B cell (primary cell): ENCODE measurements at places on chromosomes 5 and 9.

- peak overlapping the region; percentile 66 for H3K4me3 ChIP-seq
- H3K27ac ChIP-seq, result no peak overlapping the region
- peaks cover 22% of the 10 kb centered on the region for H3K4me1 ChIP-seq
- no peak for DNase-seq
- no peaks in the 10 kb centered on the region for H3K27me3 ChIP-seq
These were observed 13.6 kb downstream of the LCN10 start for GRCh38 chr9:136729144-136729543.

GRCh38 chr5:59709346-59709821, 184.1 kb downstream of the PDE4D start:
- H3K4me1 ChIP-seq, result no peaks in the 10 kb centered on the region
- no peak for DNase-seq
- H3K4me3 ChIP-seq, result no peak overlapping the region
- H3K27ac ChIP-seq, result no peak overlapping the region
- no peaks in the 10 kb centered on the region for H3K27me3 ChIP-seq
- H3K36me3 ChIP-seq, result no peaks in the 10 kb centered on the region

DNA sequence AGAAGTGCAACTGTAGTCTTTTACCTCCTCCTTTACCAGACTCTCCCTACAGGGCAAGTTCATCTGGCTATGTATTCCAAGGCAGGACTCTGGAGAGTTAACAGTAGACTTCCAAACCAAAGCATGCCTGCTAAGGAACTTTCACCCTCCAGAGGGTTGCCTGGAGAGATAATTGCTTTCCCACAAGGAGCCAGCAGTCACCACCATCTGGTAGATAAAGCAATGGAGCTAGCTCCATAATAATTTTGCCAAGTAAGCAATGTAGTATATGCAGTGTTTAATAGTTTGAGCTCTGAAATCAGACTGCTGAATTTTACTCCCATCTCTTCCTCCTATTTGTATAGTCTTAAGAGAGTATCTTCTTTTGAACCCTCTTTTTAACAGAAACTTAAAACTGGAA, 566.8 kb upstream of the PTGER4 start:
- no peak overlapping the region for H3K4me3 ChIP-seq
- no peak overlapping the region for H3K27ac ChIP-seq
- H3K4me1 ChIP-seq, result no peaks in the 10 kb centered on the region

- no peak for DNase-seq
These were observed 62.6 kb downstream of the IL31RA start for GRCh38 chr5:55913466-55914413.

DNA sequence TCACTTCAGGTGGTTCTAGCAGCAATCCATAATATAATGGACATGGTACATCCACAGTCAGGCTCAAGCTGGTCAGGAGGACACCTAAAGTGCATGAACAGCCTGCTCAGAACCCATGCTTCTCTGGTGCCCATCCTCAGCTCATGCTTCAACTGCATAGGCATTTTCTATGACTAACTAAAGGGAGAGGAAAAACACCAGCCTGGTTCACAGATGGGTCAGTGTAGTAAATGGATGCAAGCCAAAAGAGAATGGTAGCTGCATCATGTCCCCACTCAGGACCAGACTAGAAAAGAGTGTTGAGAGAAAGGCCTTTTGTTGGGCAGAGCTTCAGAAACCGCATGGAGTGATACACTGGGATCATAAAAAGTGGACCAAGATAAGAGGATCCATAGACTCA, 556.6 kb downstream of the TLE1 start:
- DNase-seq, result no peak
- no peaks in the 10 kb centered on the region for H3K4me1 ChIP-seq
- no peaks in the 10 kb centered on the region for H3K27me3 ChIP-seq
- no peak overlapping the region for H3K4me3 ChIP-seq

DNA sequence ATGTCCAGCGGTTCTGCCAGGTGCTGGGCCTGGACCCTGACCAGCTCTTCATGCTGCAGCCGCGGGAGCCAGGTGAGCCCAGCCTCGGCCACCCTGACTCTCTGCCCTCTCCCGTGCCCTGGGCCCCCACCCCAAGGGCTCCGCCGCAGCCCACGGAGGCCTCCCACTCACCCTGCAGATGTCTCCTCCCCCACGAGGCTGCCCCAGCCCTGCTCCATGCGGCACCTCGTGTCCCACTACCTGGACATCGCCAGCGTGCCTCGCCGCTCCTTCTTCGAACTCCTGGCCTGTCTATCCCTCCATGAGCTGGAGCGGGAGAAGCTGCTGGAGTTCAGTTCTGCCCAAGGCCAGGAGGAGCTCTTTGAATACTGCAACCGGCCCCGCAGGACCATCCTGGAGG, 7.4 kb downstream of the RNF208 start:
- no peaks in the 10 kb centered on the region for H3K27me3 ChIP-seq
- no peak overlapping the region for H3K27ac ChIP-seq
- no peaks in the 10 kb centered on the region for H3K4me1 ChIP-seq
- H3K36me3 ChIP-seq, result no peaks in the 10 kb centered on the region
- H3K4me3 ChIP-seq, result no peak overlapping the region
- DNase-seq, result no peak

GRCh38 chr5:131795879-131796792, 681 bp downstream of the FNIP1 start:
- peak overlapping the region; percentile 82 for H3K27ac ChIP-seq
- no peaks in the 10 kb centered on the region for H3K27me3 ChIP-seq
- H3K4me3 ChIP-seq, result peak overlapping the region; percentile 82
- DNase-seq, result no peak
- no peaks in the 10 kb centered on the region for H3K36me3 ChIP-seq

- DNase-seq, result no peak
- H3K4me3 ChIP-seq, result no peak overlapping the region
- H3K36me3 ChIP-seq, result no peaks in the 10 kb centered on the region
- no peaks in the 10 kb centered on the region for H3K4me1 ChIP-seq
These were observed 56.3 kb upstream of the DIRAS2 start for GRCh38 chr9:90698871-90699440.

DNA sequence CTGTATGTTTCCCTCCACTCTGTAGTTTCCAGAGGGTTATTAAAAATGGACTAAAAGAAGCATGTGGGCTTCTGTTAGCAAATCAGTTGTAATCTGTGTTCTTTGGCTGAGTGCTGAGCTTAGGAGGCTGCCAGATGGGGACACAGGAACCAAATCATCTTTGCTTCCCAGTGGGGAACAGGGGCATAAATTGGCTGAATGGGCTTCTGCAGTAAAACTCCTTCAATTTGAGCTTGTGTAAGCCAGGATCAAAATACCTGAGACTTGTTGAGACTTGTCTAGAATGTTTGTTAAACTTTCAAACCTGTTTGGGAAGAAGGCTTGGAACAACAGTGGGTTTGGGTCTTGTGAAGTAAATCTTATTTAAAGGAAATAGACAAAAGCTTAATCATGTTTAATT, 32.2 kb upstream of the TNFAIP8 start:
- no peaks in the 10 kb centered on the region for H3K27me3 ChIP-seq
- DNase-seq, result no peak
- no peak overlapping the region for H3K27ac ChIP-seq
- H3K4me3 ChIP-seq, result no peak overlapping the region

- H3K27me3 ChIP-seq, result peaks cover 6% of the 10 kb centered on the region
- no peak for DNase-seq
- no peaks in the 10 kb centered on the region for H3K36me3 ChIP-seq
- H3K4me3 ChIP-seq, result no peak overlapping the region
These were observed 675 bp upstream of the SPAAR start for GRCh38 chr9:35908504-35909125.

GRCh38 chr5:68708156-68708841, 385.5 kb upstream of the SLC30A5 start:
- no peaks in the 10 kb centered on the region for H3K27me3 ChIP-seq
- peaks cover 42% of the 10 kb centered on the region for H3K4me1 ChIP-seq
- no peak overlapping the region for H3K4me3 ChIP-seq
- no peak for DNase-seq
- H3K27ac ChIP-seq, result no peak overlapping the region

DNA sequence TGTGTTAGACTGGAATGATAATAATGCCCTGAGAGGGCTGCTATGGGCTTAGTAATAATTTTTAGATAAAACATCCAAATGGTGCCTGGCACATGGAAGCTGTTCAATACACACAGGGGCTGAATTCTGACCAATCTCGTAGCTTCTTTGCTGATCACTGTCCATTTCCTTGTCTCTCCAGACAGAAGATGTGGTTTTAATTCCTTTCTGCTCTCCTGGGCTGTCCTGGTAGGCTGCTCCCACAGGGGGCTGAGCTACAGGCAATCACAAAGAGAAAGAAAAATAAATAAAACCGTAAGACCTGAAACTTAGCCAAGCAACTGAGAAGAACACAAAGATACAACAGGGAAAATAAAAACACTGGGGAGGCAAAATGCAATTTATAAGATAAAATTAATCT, 136.5 kb downstream of the CDK5RAP2 start:
- H3K4me1 ChIP-seq, result peaks cover 24% of the 10 kb centered on the region
- H3K36me3 ChIP-seq, result peaks cover 79% of the 10 kb centered on the region
- DNase-seq, result no peak

- H3K27ac ChIP-seq, result no peak overlapping the region
- H3K4me1 ChIP-seq, result no peaks in the 10 kb centered on the region
- H3K4me3 ChIP-seq, result no peak overlapping the region
- no peak for DNase-seq
These were observed 159.9 kb downstream of the TAF11L14 start for GRCh38 chr5:17794201-17794600.

DNA sequence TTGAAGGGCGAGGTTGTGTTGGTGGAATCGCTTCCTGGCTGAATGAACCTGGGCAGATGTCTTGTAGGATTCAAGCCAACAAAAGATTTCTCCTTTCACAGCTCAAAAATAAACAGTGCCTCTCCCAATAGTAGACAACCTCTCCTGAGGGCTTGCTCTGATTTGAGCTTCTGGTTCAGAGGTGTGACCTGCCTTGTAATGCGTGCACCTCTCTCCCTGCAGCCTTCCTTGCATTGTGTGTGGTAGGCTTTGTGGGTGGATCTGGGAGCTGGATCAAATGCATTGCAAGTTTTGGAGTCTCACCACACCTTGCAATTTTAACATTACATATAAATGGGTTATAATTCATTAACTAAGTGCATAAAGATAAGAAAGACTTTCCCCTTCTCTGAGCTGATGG, 96.9 kb upstream of the PTCH1 start:
- DNase-seq, result no peak
- no peak overlapping the region for H3K27ac ChIP-seq
- no peaks in the 10 kb centered on the region for H3K36me3 ChIP-seq
- H3K4me1 ChIP-seq, result no peaks in the 10 kb centered on the region
- H3K27me3 ChIP-seq, result peaks cover 3% of the 10 kb centered on the region

- H3K27ac ChIP-seq, result no peak overlapping the region
- peaks cover 24% of the 10 kb centered on the region for H3K36me3 ChIP-seq
- no peaks in the 10 kb centered on the region for H3K4me1 ChIP-seq
- H3K4me3 ChIP-seq, result no peak overlapping the region
- no peak for DNase-seq
These were observed 119.7 kb downstream of the INSYN2B start for GRCh38 chr5:169860585-169860984.

GRCh38 chr5:159003045-159004030, 96.4 kb downstream of the EBF1 start:
- no peak overlapping the region for H3K27ac ChIP-seq
- H3K36me3 ChIP-seq, result peaks cover 7% of the 10 kb centered on the region
- peaks cover 35% of the 10 kb centered on the region for H3K4me1 ChIP-seq

GRCh38 chr5:135978212-135978631, 23.4 kb upstream of the LECT2 start:
- peaks cover 22% of the 10 kb centered on the region for H3K27me3 ChIP-seq
- no peaks in the 10 kb centered on the region for H3K4me1 ChIP-seq
- H3K4me3 ChIP-seq, result no peak overlapping the region
- no peaks in the 10 kb centered on the region for H3K36me3 ChIP-seq
- no peak for DNase-seq
- H3K27ac ChIP-seq, result no peak overlapping the region

- H3K4me3 ChIP-seq, result no peak overlapping the region
- no peaks in the 10 kb centered on the region for H3K36me3 ChIP-seq
- no peaks in the 10 kb centered on the region for H3K27me3 ChIP-seq
- no peaks in the 10 kb centered on the region for H3K4me1 ChIP-seq
These were observed 117.5 kb upstream of the ZNF462 start for GRCh38 chr9:106745457-106745856.

DNA sequence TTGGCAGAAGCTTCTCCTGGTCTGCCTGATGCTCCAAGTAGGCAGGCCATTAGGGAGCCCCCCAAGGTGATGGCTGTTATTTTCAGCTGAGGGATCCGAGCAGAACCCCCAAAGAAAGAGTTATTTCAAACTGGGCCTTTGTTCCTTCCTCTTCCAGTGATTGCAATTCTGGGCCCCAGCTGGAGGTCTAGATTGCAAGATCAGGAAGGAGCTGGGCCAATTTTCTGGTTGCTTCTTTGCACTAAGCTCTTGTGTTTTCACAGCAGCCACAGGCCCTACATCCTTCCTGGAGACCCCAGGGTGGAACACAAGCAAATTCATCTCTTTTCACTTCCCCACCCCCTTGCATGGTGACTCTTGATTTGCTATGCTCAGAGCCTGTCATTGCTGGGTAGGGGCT, 215.0 kb downstream of the SEMA6A start:
- no peaks in the 10 kb centered on the region for H3K27me3 ChIP-seq
- no peak overlapping the region for H3K4me3 ChIP-seq
- no peak for DNase-seq
- no peak overlapping the region for H3K27ac ChIP-seq

DNA sequence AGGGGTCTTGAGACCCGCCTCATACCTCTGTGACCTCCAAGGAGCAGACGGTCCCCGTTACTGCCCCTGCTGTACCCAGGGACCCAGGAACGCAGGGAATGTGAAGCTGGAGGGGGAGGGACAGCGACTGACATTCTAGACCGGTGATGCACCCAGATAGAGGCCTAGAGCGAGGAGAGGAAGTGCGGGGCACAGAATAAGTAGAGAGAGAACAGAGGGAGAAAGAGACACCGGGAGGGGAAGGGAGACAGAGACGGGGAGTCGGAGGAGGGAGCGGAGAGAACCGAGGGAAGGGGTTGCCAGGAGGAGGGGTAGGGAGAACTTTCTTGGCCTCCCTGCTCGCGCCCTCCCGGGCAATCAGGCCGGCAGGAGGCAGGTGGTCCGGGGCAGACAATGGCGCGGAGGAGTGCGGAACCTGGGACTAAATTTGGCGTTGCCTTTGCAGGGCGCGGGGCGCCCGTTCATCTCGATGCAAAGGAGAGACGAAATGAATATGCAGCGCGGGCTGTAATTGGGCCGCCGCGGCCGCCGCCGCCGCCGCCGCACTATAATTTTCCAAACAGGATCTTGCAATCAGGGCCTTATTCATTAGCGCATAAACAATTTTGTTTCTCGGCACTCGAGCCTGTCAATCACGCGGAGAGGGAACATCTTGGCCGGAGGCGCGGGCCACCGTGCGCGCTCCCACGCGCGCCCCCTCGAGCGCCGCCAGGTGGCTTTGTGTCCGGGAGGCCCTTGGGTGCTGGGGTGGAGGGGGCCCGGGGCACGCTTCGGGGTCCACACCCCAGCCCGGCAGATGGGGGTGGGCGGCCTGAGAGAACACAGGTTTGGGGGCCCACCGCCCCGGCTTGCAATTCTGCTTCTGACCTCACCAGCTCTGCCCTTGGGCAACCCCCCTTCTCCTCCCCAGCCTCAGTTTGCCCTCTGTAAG, 33.0 kb downstream of the NDUFA8 start:
- H3K4me1 ChIP-seq, result peaks cover 26% of the 10 kb centered on the region
- no peak overlapping the region for H3K4me3 ChIP-seq
- DNase-seq, result peak; percentile 23
- peaks cover 30% of the 10 kb centered on the region for H3K27me3 ChIP-seq
- H3K27ac ChIP-seq, result no peak overlapping the region

- peak; percentile 43 for DNase-seq
- H3K27me3 ChIP-seq, result no peaks in the 10 kb centered on the region
- H3K4me1 ChIP-seq, result peaks cover 5% of the 10 kb centered on the region
- no peaks in the 10 kb centered on the region for H3K36me3 ChIP-seq
- H3K4me3 ChIP-seq, result no peak overlapping the region
These were observed 149.0 kb downstream of the AOPEP start for GRCh38 chr9:94875300-94876020.
